Activated naive CD4-positive, alpha-beta T cell (primary cell): ENCODE measurements at places on chromosomes 7 and 10.

DNA sequence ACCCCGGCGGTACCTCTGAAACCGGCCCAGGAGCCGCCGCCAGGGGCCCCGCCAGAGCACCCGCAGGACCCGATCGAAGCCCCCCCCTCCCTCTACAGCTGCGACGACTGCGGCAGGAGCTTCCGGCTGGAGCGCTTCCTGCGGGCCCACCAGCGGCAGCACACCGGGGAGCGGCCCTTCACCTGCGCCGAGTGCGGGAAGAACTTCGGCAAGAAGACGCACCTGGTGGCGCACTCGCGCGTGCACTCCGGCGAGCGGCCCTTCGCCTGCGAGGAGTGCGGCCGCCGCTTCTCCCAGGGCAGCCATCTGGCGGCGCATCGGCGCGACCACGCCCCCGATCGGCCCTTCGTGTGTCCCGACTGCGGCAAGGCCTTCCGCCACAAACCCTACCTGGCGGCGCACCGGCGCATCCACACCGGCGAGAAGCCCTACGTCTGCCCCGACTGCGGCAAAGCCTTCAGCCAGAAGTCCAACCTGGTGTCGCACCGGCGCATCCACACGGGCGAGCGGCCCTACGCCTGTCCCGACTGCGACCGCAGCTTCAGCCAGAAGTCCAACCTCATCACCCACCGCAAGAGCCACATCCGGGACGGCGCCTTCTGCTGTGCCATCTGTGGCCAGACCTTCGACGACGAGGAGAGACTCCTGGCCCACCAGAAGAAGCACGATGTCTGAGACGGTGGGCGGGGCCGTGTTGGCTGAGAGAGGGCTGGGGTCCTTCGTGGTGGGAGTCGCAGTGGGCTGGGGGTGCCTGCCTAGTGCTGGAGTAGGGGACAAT, 3.8 kb downstream of the REPIN1 start:
- no peak for DNase-seq

- DNase-seq = no peak
Measured at GRCh38 chr7:8089036-8089780, 120.6 kb downstream of the GLCCI1 start.

DNA sequence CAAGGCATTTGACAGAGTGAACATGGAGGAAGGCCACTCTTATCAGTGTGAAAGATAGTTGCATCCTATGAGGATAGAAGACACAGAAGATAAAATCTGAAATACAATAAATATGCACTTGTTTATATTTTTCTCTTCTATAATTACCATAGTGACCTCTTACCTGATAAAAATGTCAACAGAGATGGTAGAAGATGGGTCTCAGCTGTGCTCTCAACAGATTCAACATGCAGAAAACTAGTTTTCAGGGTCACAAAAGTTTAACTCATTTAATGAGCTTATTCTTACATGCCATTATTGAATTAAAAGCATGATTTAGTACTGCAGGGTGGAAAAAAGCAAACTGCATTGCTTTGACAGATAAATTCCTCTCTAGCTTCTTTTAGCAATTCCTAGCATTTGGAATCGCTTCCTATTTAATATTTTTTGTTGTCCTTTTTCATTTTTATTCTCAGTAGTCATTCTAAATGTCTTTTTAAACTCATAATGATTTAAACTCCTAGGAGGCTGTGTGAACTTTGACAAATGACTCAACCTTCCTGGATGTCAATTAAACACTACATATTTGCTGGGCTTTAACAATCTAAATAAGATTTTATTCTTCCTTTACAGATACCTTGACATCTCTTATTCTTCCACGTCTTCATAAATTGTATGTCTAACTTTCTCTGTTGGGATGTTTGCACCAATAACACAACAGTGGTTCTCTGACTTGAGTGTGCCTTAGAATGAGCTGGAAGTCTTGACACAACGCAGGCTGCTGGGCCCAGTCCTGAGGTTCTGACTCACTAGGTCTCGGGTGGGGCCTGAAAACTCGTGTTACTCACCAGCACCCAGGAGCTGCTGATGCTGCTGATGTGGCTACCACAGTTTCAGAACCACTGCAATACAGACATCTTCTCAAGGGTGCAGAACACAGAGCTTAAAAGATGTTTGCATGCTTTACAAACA, 565.5 kb upstream of the IGFBP3 start:
- no peak for DNase-seq

- DNase-seq = no peak
Measured at GRCh38 chr10:123642293-123642692, 23.9 kb upstream of the GPR26 start.

GRCh38 chr7:66928388-66928787, 7.4 kb downstream of the TMEM248 start:
- no peak for DNase-seq

DNA sequence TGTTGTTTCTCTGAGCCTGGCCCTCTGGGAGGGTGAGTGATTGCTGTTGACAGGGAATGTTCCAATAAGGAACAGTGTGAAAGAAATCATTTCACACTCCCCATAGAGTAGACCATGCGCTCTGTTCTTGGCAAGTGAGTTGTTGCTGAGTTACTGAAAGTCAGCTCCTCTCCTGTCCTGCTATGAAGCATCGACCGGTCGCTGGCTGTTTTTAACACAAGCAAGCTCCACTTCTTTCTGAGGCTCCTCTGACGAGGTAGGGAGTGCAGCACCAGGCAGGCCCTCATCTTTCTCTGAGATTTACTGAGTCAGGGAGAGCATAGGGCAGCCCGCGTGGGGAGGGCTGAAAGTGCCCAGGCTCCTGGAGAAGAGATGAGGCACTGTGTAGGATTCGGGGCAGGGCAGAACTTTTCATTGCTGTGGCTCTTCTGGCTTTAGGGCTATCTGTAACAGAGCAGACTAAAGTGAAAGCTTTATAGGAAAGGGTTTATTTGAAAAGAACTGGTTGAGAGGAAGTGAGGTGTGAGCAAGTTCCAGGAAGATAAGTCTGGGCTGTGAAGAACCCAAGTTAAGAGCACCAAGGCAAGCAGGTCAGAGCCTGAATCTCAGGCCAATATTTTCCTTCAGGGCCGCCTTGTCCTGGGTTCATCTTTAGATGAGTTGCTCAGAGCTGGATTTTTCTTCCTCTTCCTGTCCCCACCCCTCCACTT, 332.2 kb downstream of the CCSER2 start:
- no peak for DNase-seq

GRCh38 chr7:21334906-21335305, 93.0 kb upstream of the SP4 start:
- DNase-seq = no peak

DNA sequence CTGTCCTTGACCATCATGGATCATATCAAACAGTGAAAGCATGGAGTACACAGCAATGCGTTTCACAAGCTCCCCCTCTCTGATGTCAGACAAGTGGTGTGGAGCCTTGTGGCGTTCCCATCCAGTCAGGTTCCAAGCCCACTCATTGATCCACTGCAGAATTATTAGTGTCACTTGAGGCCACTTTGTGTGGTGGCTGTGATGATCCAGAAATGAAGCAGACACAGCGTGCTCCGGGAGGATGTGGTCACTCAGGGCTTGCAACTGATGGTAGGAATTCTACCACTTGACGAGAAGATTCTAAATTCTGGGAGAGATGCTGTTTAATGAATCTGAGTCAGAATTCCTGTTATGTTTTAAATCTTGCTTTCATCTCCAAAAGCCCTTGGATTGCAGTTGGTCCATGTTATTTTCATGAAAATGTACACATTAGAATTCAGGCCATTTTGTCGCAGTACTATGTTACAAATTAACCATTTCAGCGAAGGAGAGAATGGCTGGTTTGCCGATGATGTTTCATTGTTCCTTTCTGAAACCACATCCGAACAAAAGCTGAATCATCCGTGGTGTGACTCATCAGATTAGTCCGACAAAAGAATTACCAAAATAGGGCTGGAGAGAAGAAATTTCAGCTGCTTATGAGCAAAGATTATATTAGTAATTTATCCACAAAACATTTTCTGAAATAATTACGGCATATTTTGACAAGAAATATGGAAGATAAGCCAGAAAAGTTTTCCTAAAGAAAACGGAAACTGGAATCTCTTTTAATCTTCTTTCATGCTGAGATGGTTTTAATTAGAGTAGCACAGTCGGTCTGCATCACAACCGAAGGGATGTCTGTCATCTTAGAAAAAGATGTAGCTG, 48.1 kb downstream of the INSYN2A start:
- no peak for DNase-seq

DNA sequence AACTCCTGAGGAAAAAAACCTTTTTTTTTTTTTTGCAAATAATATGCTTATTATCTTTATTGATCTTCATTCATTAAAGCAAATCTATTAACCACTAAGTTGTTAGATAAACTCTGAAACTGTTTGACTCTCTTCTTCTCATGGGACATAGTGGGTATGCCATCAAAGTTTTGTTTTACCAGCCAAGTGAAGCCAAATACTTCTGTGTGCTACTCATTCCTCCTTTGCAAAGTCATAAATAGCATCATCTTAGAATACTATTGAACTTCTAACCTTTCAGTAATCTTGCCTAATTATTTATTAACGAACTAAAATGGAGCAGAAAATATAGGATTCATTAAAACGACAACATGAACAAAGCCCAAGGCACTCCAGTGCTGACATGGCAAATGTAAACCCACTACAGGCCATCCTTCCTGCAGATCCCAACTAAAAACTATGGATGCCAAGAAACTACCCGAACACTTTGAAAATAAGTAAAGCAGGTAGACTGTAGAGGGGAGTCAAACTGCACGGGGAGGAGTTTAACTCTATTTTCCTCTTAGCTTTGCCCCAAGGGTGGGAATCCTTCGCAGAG, 61.2 kb upstream of the ODAD2 start:
- DNase-seq = no peak

DNA sequence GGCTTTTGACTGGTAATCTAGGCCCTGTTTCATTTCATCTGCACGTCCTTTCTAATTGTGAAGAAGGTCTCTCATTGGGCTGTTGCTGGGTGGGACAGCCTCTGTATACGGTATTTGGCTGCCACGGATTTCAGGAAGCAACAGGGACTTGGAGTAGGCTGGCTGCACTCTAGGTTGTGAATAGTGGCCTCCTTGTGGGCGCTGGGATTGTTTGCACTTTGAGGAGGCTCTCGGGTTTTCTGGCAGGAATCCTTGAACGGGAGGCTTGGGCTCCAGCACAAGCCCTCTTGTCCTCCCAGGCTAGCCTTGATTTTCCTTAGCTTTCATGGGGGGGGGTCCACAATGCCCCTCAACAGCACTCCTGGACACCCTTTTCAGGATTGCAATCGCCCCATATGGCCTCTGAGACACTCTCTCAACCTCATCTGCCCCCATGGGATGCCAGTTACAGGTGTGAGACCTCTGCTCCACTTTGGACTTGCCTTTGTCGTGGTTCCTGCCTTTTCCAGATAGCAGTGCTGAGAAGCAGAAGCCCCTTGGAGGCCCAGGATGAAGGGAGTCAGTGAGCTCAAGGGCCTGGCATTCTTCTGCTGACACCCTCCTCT, 33.9 kb upstream of the ZNF273 start:
- no peak for DNase-seq

- DNase-seq = no peak
Measured at GRCh38 chr10:34606890-34607289, 208.2 kb downstream of the PARD3 start.

DNA sequence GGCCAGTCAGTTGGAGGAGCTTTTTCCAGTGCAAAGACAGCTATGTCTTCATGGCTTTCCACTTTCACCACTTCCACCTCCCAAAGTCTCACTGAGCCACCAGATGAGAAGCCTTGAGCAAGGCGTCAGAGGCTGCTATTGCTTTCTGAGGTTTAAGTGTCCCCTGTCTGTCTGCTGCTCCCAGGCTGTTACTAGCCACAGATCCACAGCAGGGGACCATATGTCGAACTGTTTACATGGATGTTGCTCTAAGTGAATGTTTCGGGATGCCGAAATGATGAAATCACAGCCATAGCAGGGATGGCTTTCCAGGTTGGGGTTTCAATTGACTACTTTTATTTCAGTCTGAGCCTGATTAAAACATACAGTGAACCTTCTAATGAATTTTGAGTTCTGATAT, 88.5 kb downstream of the AVL9 start:
- no peak for DNase-seq

DNA sequence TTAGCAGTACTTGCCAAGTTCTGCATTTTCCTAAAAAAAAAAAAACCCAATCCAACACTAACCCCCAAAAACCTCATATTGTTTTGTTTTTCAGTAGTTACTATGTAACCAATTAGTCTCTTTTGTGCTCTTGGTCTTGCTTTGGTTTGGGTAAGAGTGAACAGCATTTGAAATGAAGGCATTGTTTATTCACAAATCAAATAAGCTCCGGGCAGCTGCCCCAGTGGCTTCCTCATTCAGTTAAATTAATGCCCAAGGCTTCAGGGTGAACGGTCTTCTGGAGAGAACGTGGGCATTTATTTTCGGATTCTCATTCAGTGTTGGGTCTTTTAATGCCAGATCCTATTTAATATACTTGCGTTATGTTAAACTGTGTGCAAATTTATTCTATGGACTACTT, 108.7 kb downstream of the GFRA1 start:
- DNase-seq = no peak

GRCh38 chr7:76512941-76513816, 2.8 kb downstream of the UPK3B start:
- DNase-seq = no peak

DNA sequence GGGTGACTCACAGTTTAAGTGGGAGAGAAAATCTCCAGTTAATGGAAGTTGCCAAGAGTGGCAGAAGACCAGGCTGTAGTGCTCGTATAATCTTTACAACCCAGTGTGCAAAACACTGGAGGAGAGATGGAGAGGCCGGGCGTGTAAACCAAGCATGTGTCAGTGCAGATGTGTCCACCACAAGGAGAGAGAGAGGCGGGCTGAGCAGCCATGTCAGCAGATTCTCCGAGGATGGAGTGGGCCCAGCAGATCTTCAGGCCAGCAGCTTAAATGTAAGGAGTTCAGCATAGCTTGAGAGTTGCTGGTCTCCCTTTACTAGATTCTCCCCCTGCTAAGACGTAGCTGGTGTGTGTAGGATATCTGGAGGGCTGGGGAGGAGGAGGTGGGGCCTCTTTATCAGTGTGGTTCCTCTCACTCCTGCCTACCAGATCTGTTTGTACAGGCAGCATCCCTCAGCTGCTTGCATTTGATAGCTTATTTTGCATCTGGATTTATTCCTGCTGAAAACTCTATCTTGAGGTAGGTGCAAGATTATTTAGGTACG, 13.7 kb downstream of the BPGM start:
- DNase-seq = no peak

- DNase-seq = no peak
Measured at GRCh38 chr10:116270771-116271592, 2.0 kb downstream of the GFRA1 start.

DNA sequence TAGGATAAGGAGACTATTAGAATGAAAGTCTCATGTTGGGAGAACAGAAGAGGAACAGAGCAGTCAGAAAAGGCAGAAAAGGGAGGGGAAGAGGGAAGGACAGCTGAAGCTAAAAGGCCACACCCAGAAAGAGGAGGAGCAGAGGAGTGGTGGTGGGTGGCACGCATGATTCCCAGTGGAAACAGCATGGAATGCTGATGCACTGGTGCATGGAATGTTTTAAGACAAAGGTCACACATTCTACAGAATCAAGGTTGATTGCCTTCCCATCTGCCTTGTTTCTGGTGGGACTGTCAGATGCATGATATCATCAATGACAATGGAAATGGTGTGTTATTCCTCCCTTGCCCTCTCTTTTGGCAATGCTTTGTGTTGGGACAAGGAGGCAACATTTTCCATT, 285.4 kb upstream of the MKI67 start:
- DNase-seq = no peak

- no peak for DNase-seq
Measured at GRCh38 chr10:73894245-73894971, 16.5 kb upstream of the PLAU start.

GRCh38 chr7:150556521-150557138, 10.6 kb upstream of the GIMAP4 start:
- DNase-seq = no peak
